Small intestine (tissue), 16 donors: ENCODE measurements at places on chromosomes 12 and 14. TPM values are rescaled to one million over a fixed set of nuclear protein-coding genes. Genes with fewer than 3 reads are reported as not detected.

Gene RND1
- 1.3 TPM for polyA plus RNA-seq

Gene ACRBP
- polyA plus RNA-seq = 2.6 TPM

Gene GLI1
- polyA plus RNA-seq = not detected

Gene SPRYD4
- polyA plus RNA-seq = 2.4 TPM

Gene FBXO34
- polyA plus RNA-seq = 13.6 TPM

Gene LAG3
- polyA plus RNA-seq = 1.8 TPM

Gene PLD4
- polyA plus RNA-seq = 0.42 TPM

- H3K27me3 ChIP-seq = no peaks in the 10 kb centered on the region
- H3K27ac ChIP-seq = no peak overlapping the region
- H3K36me3 ChIP-seq = no peaks in the 10 kb centered on the region
- no peaks in the 10 kb centered on the region for H3K4me1 ChIP-seq
- H3K4me3 ChIP-seq = no peak overlapping the region
- no peak for DNase-seq
These were observed 207.2 kb upstream of the TMTC1 start for GRCh38 chr12:29990971-29991370.

- DNase-seq = no peak
- no peak overlapping the region for H3K4me3 ChIP-seq
- no peaks in the 10 kb centered on the region for H3K36me3 ChIP-seq
These were observed 1011.8 kb downstream of the TMEM121 start for GRCh38 chr14:106538201-106538600.

GRCh38 chr14:35248476-35248788 lies 43.8 kb upstream of the PSMA6 start:
- H3K27me3 ChIP-seq = no peaks in the 10 kb centered on the region
- no peak for DNase-seq
- H3K4me1 ChIP-seq = no peaks in the 10 kb centered on the region
- H3K27ac ChIP-seq = no peak overlapping the region
- no peak overlapping the region for H3K4me3 ChIP-seq

- no peaks in the 10 kb centered on the region for H3K27me3 ChIP-seq
- peaks cover 7% of the 10 kb centered on the region for H3K4me1 ChIP-seq
- H3K36me3 ChIP-seq = peaks cover 3% of the 10 kb centered on the region
- no peak overlapping the region for H3K4me3 ChIP-seq
These were observed 56.9 kb downstream of the LIN52 start for GRCh38 chr14:74141703-74142102.

DNA sequence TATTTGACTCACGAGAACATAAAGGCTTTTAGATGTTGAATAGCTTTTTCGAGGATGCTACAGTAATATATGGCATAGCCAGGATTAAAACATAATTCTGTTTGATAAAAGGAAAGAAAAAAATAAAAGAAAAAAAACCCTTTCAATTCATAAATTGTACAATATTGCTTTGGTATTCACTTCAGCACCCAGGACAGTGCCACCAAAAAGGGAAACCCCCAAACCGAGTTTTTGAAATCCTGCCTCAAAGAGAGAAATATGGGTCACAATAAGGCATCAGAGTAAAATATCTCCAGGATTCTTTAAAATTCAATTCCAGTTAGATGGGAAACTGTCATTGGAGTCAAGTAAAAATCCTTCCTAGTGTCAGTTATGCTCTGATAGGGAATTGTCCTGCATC lies 551.2 kb upstream of the SEL1L start:
- no peaks in the 10 kb centered on the region for H3K27me3 ChIP-seq
- H3K27ac ChIP-seq = no peak overlapping the region
- no peak for DNase-seq
- no peaks in the 10 kb centered on the region for H3K4me1 ChIP-seq

- no peak for DNase-seq
- H3K27ac ChIP-seq = no peak overlapping the region
- H3K36me3 ChIP-seq = no peaks in the 10 kb centered on the region
- no peak overlapping the region for H3K4me3 ChIP-seq
- no peaks in the 10 kb centered on the region for H3K4me1 ChIP-seq
- no peaks in the 10 kb centered on the region for H3K27me3 ChIP-seq
These were observed 6.2 kb downstream of the TMEM120B start for GRCh38 chr12:121718653-121719239.

DNA sequence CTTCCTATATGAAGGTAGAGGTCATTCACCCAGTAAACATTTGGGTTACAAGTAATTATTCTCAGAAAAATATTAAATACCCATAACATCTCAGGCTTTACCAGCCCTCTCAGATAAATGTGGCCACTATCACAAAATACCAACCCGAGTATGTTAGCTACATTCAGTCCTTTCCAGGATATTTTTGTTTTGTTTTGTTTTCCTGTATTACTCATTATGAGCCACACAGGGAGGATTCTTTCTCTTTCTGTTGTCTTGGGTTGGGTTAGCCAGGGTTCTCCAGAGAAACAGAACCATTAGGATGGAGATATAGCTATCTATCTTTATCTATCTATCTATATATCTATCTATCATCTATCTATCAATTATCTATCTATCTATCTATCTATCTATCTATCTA lies 947.6 kb upstream of the MDGA2 start:
- H3K27ac ChIP-seq = no peak overlapping the region
- H3K4me3 ChIP-seq = no peak overlapping the region
- DNase-seq = no peak

DNA sequence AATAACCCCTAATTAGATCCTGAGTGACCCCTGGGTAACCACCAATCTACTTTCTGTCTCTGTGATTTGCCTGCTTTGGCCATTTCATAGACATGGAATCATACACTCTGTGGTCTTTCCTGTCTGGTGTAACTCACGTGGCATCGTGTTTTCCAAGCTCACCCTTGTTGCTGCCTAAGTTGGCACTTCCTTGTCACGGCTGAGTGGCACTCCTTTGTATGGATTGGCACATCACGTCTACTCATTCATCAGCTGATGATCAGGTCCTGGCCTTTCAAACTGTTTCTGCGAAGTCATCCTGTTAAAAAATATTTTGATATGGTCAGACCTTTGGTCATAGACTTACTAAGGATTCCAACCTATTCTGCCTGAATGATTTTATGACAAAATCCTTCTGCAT lies 87.7 kb downstream of the GLT1D1 start:
- no peaks in the 10 kb centered on the region for H3K27me3 ChIP-seq
- no peak overlapping the region for H3K4me3 ChIP-seq
- no peak overlapping the region for H3K27ac ChIP-seq
- H3K4me1 ChIP-seq = no peaks in the 10 kb centered on the region
- no peaks in the 10 kb centered on the region for H3K36me3 ChIP-seq
- peak; percentile 27 for DNase-seq

DNA sequence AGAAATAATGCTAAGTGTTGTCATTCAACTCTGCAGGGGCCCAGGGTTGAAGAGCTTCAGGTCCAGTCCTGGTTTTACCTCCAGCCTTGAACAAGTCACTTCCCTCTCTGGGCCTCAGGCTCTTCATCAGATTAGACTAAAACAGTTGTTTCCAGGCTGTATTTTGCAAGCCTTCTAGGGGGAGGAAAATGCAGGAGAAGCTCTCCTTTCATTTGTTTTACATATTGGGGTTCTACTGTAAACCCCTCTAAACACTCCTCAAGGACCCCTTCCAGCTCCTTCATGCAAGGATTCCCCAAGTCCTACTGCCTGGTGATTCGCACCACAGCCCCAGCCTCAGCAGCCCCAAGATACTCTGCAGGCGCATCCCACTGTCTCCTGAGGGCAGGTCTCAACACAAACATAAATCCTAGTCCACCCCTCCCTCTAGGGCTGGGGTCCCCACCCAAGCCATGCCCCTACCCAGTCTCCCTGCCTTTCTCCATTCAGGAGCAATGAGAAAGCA lies 2.7 kb downstream of the SDR9C7 start:
- H3K27me3 ChIP-seq = no peaks in the 10 kb centered on the region
- H3K27ac ChIP-seq = no peak overlapping the region
- peaks cover 7% of the 10 kb centered on the region for H3K4me1 ChIP-seq
- H3K4me3 ChIP-seq = no peak overlapping the region
- peak; percentile 8 for DNase-seq

- peak; percentile 54 for DNase-seq
- no peak overlapping the region for H3K27ac ChIP-seq
- H3K4me3 ChIP-seq = peak overlapping the region; percentile 27
- no peaks in the 10 kb centered on the region for H3K27me3 ChIP-seq
These were observed 60.1 kb upstream of the RIMBP2 start for GRCh38 chr12:130775953-130776856.

- peaks cover 2% of the 10 kb centered on the region for H3K4me1 ChIP-seq
- no peak overlapping the region for H3K27ac ChIP-seq
- DNase-seq = peak; percentile 38
- H3K36me3 ChIP-seq = no peaks in the 10 kb centered on the region
These were observed 23.6 kb upstream of the WNK1 start for GRCh38 chr12:728781-729180.

- no peaks in the 10 kb centered on the region for H3K27me3 ChIP-seq
- H3K27ac ChIP-seq = no peak overlapping the region
- H3K4me1 ChIP-seq = no peaks in the 10 kb centered on the region
- H3K4me3 ChIP-seq = no peak overlapping the region
- DNase-seq = no peak
These were observed 18.5 kb downstream of the SFSWAP start for GRCh38 chr12:131729254-131729955.

DNA sequence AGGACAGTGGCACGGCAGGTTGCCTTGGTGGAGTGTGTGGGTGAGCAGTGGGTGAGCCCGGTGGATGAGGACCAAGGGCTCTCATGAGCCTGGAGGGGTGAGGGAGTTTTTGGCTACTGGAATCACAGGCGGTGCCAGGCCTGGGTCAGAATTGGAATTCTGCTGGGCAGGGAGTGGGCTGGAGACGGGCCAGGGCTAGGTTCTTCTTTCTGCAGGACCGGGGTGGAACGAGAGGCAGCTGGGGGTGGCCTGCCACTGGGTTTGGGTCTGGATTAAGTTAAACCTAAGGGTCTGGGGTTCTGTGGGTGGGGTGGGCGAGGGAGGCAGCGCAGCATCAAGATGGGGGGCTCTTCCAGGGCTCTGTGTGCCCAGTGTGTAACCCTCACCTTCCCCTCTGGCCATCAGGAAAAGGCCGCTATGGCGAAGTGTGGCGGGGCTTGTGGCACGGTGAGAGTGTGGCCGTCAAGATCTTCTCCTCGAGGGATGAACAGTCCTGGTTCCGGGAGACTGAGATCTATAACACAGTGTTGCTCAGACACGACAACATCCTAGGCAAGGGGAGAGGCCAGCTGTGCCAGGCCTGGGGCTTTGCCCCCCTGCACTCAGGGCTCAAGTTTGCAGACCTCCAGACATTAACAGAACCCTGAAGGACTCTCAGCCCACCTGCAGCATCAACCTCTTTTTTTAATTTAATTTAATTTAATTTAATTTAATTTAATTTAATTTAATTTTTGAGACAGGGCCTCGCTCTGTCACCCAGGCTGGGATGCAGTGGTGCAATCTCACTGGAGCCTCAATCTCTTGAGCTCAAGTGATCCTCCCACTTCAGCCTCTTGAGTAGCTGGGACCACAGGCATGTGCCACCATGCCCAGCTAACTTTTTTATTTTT lies 7.0 kb downstream of the ACVRL1 start:
- H3K4me3 ChIP-seq = no peak overlapping the region
- H3K27ac ChIP-seq = no peak overlapping the region
- H3K27me3 ChIP-seq = no peaks in the 10 kb centered on the region
- no peak for DNase-seq
- peaks cover 6% of the 10 kb centered on the region for H3K4me1 ChIP-seq
- H3K36me3 ChIP-seq = no peaks in the 10 kb centered on the region
